ENCODE measurements at places on chromosomes 4 and X.
A peak's percentile ranks its signal among the peaks of the same experiment; 100 is the strongest.

- no peak for DNase-seq
Observed at GRCh38 chrX:38052096-38052495, 45.7 kb downstream of the SYTL5 start.

DNA sequence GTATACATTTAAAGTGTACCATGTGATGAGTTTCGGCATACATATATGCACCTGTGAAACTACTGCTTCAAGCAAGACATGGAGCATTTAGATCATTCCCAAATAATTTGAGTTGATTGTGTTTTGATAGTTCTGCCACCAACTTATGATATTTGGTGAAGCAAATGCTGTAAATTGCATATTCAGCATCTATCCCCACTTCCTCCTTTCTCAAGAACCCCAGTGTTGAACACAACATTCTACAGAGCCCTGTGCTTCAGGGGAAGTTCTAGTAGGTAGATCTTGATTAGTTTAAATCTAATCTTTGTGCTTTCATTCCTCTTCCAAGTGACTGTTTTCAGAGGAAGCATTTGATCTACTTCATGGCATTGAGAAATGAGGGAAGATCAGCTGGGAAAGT, 5.4 kb upstream of the SHROOM3 start:
- no peak for DNase-seq

GRCh38 chr4:23484689-23485088, 405.2 kb downstream of the PPARGC1A start:
- no peak for DNase-seq

DNA sequence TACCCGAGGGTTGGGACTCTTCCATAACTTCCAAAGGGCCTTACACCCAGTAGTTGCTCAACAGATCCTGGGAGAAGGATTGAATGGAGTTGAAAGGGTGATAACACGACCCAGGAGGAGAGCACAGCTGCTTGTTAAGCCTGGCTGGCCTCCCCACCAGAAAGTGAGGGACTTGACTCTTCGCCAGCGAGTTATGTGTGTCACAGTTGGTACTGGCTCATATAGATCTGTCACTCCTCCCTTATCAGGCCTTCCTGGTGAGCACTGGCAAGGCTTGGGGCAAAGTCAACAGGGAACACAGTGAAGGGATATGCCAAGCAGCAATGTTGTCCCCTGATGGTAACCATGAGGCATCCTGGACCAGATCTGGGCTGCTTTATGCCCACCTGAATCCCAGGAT, 35.8 kb downstream of the APLN start:
- DNase-seq: no peak

- no peak for DNase-seq
Observed at GRCh38 chrX:55357236-55357635, 92.5 kb upstream of the PAGE3 start.

DNA sequence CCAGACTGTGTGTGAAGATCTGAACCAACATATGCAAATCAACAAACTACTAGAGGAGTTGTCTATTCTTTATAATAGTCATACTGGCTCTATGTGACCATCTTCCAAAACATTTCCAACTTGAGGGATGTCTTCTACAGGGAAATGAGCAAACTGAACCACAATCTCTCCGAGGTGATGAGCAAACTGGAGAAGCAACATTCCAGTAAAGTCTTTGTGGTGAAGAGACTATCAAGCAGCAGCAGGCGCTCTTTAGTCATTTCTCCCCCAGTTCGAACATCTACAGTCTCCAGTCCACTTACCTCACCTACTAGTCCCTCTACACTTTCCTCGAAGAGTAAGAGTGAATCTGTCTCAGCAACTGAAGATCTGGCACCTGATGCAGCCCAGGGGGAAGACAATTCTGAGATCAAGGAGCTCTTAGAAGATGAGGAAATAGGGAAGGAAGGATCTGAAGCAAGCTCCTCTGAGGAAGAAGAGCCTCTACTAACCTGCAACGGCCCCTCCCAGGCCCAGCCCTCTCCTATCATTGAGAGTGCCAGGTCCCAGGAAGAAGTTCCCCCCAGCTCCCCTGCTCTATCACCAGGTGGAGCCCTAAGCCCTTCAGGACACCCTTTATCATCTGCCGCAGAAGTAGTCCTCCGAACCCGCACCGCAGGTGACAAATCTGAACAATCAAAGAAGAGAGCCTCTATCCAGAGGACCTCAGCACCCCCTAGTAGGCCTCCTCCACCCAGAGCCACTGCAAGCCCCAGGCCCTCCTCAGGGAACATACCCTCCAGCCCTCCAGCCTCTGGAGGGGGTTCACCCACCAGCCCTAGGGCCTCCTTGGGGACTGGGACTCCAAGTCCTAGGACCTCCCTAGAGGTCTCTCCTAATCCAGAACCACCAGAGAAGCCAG, 98.1 kb downstream of the HNRNPD start:
- DNase-seq: no peak

- no peak for DNase-seq
Observed at GRCh38 chr4:88836216-88836615, 138.6 kb upstream of the NAP1L5 start.

GRCh38 chr4:384311-385010, 46.8 kb downstream of the ZNF141 start:
- no peak for DNase-seq

DNA sequence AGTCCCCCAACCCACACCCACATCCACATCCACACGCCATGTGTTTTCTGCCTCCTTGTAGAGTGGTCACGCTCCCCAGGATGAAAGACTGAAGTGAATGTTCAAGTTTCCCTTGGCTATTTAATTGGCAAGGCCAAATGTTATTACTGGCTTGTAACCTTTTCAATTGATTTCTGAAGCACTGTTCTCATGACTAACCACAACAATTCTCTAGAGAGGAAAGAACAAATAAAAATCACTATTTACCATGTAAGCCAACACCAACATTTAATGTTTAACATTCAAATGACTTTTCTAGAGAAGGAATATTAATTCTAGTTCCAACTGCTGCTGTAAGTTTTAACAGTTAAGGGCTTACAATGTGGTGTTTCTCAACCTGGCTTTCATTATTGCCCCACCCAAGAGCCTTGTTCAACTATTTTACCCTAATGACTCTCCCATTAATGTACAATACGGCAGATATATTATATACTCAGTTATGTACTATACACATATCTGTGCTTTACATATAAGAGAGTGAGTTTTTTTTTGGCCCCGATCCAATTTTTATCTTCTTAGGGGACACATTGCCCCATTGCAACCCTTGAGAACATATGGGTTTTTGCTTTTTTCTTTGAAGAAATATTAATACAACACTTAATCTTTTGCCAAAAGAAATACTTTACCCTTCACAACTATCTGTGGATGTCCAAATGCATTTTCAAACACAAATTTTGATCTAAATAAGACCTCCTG, 46.5 kb downstream of the RELL1 start:
- DNase-seq: no peak

- DNase-seq: no peak
Observed at GRCh38 chr4:181479141-181479540, 764.1 kb upstream of the TENM3 start.

GRCh38 chr4:130322439-130322838, 1226.5 kb downstream of the C4orf33 start:
- DNase-seq: no peak

DNA sequence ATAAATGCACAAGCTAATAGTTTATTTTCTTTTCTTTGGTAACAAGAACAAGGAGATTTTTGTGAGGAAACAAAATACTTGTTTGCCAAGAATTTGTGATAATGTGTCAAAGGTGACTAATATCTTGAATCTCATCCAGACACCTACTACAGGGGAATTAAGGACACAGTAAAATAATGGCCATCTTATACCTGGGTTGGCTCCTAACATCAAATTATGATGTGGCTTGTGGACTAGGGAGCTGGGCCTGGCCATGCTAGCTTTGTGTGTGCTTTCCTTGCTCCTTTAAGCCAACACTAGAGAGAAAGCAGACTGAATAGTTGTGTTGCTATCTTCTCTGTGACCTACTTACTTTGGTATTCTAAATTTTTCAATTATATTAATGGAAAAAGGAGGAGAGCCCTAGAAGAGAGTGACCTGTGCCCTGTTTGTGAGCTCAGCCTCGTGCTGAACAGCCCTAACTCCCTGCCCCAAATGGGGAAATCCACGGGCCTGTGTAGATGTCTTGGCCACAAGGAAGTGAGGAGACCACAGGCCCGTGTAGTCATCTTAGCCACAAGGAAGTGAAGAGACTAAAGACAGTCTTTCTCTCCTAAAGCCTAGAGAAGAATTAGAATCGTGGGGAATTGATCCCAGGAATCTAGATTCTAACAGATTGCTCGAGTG, 23.3 kb downstream of the ARHGAP24 start:
- DNase-seq: no peak

DNA sequence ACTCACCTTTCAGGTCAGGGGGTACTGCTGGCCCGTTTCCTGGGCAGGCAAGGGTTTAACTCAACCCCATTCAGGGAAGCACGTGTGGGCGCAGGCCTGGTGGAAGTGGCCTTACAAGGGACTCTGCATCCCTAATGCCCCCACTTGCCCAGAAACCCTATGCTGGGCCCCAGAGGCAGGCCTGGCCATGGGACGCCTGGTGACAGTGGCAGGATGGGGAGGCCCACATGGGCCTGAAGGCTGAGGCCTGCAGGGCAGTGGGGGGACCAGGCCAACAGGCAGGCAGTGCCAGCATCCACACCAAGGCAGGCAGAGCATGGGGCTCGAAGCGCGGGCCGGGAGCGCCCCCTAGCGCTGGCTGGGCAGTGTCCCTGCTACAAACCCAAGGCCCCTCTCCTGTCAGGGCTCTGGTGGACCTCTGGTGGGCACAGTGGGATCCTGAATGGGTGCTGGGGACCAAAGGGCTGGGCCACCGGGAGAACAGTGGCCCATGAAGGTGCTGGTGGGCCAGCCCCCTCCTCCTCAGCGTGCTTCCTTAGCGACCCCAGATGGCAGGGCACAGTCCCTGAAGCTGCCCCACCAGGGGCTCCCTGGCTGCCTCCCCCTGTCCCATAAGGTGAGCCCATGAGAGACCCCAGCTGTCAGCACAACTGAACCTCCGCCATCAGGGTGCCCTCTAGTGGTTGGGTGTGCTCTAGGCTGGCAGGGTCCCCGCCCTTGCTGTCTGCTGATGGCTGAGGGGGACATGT, 16.8 kb downstream of the FGFR3 start:
- peak; percentile 40 for DNase-seq

All from NCI-H1092 treated with DMSO at 0.1 percent for 48 hours (cell line).